ENCODE measurements at places on chromosomes 5 and 9.

DNA sequence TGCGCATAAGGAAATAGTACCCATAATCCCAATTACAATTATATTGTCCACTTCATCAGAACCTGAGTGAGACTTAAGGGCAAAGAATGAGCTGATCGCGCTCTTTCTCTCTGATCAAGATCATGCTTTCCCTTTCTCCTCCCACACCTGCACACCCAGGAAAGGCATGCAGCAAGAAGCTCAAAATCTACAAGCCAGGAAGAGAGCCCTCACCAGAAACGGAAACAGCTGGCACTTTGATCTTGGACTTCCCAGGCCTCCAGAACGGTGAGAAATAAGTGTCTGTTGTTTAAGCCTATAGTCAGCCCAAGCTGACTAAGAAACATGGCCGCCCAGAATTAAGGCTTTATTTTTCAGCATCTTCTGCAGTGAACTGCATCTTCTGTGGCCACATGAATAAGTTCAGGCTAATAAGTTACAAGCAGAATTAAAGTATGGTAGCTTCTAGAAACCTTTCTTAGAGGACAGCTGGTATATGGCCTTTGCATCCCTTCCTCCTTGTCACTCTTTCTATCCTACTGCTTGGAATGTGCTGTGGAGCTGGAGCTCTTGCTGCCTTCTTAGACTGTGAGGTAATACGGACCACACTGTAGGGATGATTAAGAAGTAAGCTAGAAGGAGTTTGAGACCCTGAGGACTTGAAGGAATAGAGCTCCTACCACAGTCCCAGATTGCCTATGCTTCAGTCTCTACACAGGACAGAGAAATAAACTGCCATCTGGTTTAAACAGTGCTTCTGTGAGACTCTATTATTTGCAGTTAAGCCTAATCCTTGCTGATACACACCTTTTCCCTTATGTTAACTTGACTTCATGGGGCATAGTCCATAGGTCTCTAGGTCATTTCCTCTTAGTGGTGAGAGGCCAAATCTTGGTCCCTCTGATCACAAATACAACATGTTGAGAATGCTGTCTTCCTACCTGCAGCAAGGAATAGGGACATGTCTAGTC, 17.2 kb downstream of the OR2S2 start:
- no peak for DNase-seq

DNA sequence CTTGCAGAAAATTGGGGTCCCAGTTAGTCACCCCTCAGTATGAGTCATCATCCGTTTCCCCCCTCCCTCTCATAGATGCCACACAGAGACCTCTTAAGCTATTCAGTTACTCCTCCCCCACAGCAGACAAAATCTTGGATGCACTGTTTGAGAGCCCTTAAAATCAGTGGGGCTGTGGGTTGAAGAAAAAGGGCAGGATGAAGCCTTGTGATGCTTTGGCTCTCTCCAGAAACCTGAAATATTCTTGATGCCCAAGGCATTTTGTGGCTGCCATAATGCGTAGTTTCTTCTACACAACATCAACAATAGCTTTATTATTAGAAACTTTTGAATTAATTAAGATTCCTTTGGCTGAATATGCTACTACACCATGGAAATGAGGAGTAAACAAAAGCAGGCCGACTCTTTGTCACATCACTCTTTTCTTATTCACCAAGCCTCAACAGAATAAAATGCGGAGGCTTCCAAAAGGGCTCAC, 133.8 kb downstream of the MRPS30 start:
- DNase-seq, result no peak

DNA sequence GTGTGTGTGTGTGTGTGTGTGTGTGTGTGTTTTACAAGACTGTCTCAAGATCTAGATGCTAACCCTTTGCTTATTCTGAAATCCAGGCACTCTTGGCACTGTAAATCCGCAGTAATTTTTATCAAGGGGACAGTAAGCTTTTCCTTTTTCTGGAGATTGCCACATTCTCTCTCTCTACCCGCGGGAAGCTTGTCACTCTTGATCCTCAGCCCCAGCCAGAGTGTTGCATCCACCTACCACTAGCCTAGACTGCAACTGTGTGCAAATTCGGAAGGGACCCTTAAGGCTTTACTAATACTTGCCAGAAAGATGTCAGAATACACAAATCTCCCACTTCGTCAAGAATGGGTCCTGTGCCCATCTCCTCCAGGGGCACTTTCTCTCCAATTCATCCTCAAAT, 54.9 kb upstream of the EPB41L4A start:
- DNase-seq, result no peak

DNA sequence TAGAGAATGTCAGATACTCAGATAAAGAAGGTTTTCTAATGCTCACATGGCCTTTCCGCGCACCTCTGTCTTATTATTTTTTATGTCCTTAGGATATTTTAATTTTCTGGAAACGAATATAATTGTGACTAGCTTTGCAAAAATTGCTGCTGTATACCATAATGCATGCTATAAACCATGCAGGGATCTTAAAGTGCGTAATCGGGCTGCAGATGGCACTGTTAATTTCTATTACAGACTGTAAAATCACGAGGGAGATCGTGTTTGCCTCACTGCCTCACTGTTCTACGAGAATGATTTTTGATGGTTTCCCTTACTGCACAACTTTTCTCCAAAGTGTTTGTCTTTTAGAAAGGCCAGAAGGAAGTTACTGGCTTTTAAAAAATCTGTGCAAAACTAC, 356.1 kb downstream of the TUSC1 start:
- DNase-seq, result no peak

DNA sequence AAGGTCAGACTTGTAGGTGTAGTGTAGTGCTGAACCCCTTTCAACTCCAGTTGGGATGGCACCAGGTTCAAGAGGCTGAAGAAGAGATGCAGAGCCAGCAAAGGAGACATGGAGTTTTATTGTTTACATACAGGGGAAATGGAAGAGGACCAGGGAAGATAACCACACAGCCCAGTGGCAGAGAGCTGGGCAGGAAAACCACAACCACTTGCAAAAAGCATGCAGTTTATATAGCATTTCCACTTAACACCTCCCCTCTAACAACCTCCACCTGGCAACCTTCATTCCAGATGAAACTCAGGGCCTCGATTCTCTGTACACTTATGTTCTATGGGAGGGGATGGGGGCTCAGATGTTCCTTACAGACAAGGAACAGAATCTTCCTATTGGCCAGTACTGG, 56.9 kb downstream of the SNX24 start:
- DNase-seq, result no peak

DNA sequence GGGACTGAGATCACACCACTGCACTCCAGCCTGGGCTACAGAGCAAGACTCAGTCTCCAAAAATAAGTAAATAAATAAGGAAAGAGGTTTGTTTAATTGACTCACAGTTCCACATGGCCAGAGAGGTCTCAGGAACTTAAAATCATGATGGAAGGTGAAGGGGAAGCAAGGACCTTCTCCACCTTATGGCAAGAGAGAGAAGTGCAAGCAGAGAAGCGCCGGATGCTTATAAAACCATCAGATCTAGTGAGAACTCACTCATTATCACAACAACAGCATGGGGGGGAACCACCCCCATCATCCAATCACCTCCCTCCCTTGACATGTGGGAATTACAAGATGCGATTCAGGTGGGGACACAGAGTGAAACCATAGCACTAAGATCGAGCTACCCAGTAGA, 22.8 kb upstream of the RGMB start:
- DNase-seq, result no peak

GRCh38 chr5:143931986-143932385, 120.0 kb downstream of the HMHB1 start:
- DNase-seq, result no peak

GRCh38 chr5:169910393-169910792, 69.9 kb downstream of the INSYN2B start:
- DNase-seq, result no peak

- no peak for DNase-seq
Observed at GRCh38 chr9:68747043-68747533, 42.0 kb downstream of the PIP5K1B start.

- DNase-seq, result peak; percentile 11
Observed at GRCh38 chr9:70229026-70229425, 29.8 kb upstream of the SMC5 start.

GRCh38 chr9:24879591-24879990, 333.9 kb upstream of the IZUMO3 start:
- no peak for DNase-seq

DNA sequence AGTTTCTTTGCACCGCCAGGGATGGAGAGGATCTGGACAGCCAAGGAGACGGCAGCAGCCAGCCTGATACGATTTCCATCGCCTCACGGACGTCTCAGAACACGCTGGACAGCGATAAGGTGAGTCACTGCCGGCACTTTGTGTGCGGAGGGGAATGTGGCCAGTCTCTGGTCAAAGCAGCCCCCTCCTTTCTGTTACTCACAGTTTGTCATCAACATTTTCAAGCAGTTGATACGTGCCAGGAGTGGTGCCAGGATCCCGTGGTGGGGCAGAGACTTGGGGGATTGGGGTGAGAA, 175.1 kb upstream of the OTULINL start:
- DNase-seq, result no peak

GRCh38 chr5:87526131-87526530, 113.4 kb upstream of the CCNH start:
- no peak for DNase-seq

DNA sequence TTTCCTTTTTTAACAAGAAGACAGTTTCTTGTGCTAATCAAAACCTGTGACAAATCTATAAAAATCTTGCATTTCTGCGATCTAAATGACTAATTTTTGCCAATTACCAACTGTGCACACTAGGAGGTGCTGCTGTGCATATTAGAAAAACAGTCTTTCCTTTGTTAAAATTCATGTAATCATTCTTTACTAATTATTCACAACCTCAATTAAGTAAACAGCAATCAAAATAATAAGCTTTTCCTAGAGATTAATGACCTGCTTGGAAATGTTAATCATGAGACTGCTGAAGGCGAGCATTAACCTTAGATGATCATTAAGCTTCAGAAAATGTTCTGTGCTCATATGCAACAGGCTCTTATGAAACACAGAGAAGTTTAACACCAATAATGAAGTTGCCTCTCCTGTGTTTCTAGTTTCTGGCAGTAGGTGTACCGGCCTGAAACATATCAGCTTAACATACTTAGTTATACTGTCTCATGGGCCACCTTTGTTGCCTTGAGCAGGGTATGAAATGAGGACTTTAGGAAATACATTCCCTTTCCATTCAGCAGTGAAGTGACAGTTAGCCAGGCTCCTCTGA, 17.7 kb downstream of the RFESD start:
- peak; percentile 13 for DNase-seq

DNA sequence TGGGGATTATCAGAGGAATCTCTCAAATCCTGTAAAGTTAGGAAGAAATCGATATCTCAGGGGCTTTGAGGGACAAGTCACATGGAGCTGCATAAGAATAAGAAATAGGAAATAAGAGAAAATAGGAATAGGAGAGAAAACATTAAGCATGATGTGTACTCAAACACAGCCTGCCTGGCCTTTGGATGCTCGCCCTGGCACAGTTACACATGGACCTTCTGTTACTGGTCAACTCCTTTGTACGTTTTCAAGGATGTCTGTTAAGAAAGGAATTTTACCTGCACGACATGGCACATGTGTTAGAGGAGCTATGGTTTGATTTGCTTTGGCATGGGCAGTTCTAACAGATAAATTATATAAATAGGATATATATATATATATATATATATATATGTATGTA, 321.2 kb downstream of the CDH12 start:
- no peak for DNase-seq

GRCh38 chr9:135343136-135343535, 136.4 kb upstream of the PPP1R26 start:
- DNase-seq, result no peak

GRCh38 chr5:178630475-178630930, 3.7 kb upstream of the CLK4 start:
- no peak for DNase-seq

DNA sequence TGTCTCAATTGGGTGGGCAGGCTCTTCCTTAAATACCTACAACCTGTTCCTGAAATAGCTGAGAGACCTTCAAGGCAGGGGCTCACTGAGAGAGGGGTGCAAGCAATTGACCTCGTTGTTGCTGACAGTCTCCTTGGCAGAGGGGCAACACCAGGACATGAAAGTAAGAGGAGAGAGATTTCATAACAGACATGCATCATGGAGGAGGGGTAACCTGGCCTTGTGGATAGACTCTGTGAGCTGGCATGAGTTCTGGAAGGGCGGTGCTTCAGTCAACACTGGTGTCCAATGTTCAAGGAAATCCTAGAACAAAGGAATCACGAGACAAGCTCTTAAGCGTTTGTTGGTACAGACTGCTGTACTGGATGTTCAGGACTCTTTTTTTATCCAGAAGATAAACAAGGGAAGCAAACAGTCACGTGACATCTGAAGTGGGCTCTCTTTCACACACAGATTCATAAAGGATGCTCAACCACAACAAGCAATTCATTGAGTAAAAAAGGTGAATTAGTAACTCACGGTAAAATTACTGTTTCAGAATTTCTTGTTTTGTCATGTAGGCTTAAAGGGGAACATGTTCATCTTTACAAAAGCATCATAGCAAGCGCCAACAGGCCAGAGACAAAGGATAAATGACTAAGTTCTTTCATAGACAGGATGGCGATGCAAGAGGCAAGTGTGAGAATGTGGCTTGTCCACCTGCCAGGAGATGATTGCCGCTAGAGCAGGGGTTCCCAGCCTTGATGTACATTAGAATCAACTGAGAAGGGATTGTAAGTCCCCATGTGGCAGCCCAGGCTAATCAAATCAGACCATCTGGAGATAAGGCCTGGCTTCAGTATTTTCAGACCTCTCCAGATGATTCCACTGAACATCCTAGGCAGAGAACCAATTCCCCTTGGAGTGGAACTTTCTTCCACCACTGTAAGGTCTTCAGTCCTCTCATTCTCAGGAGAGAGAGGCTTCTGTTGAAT, 20.7 kb downstream of the ANKRA2 start:
- DNase-seq, result peak; percentile 92

- no peak for DNase-seq
Observed at GRCh38 chr5:82519558-82519957, 241.4 kb upstream of the RPS23 start.

- DNase-seq, result no peak
Observed at GRCh38 chr5:5363045-5363444, 59.4 kb upstream of the ICE1 start.

GRCh38 chr9:109068764-109069163, 51.0 kb downstream of the TMEM245 start:
- no peak for DNase-seq

- no peak for DNase-seq
Observed at GRCh38 chr5:3195994-3196393, 399.6 kb upstream of the IRX1 start.

DNA sequence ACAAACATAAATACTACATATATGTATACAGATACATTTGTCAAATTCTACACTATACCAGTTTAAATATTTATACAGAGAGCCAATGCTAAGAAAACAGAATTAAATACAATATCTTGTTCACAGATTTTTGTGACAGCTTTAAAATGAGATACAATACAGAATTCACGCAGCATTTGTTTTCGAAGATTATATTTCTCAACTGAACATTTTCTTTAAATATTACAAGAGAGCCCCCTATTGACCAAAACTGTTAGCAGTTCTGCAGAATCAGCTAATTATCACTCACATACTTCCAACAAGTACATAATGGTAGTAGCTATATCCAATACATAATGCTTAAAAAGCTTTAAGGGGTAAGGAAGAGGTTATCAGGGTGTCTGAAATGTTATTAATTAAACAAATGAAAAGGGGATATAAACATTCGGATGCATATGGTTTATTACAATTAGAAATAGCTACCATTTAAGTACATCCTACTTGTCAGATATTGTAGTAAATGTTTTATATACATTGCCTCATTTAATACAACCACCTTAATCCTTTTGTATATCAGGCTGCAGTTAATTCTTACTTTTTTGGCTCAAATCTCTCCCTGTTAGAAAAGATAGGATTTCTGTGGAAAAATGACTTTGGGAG, 31.7 kb downstream of the ZDHHC21 start:
- peak; percentile 46 for DNase-seq

- DNase-seq, result no peak
Observed at GRCh38 chr5:55603922-55604321, 69.2 kb upstream of the PLPP1 start.

All from NCI-H146 (cell line).